ENCODE measurements at places on chromosomes 4 and X.

DNA sequence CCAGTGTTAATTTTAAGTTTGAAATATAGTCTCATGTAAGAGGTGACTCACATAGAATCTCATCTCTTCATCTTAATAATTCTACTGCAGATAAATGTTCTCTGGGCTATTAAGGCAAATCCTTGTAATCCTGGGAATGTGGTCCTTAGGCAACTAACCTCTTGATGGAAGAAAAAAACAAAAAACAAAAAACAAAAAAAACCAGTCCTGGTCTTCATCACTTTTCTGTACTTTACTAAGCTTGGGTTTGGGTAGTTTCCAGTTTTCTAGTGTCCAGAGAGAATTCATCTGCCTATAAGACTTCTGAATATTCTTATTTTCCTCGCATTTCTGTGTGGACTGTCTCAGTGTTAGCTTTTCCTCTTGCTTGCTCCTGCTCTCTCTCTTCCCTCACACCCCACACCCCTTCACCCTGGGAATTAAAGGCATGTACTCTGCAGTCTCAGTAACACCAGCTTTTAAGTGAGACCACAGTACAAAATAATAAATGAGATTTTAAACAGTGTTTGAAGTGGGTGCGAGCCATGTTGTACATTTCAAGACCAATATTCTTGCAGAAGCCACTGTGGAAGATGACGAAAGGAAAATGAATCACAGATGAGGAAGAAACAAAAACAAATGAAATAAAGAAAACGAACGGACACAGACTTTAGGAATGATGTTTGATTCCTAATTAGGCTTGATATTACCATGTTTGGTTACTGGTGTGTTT, 51.7 kb downstream of the HAND2 start:
- no peak for DNase-seq

- DNase-seq: no peak
These were observed 441.7 kb downstream of the ARAP2 start for GRCh38 chr4:35802644-35803043.

- DNase-seq: no peak
These were observed 120.3 kb downstream of the EFHC2 start for GRCh38 chrX:44223150-44223549.

DNA sequence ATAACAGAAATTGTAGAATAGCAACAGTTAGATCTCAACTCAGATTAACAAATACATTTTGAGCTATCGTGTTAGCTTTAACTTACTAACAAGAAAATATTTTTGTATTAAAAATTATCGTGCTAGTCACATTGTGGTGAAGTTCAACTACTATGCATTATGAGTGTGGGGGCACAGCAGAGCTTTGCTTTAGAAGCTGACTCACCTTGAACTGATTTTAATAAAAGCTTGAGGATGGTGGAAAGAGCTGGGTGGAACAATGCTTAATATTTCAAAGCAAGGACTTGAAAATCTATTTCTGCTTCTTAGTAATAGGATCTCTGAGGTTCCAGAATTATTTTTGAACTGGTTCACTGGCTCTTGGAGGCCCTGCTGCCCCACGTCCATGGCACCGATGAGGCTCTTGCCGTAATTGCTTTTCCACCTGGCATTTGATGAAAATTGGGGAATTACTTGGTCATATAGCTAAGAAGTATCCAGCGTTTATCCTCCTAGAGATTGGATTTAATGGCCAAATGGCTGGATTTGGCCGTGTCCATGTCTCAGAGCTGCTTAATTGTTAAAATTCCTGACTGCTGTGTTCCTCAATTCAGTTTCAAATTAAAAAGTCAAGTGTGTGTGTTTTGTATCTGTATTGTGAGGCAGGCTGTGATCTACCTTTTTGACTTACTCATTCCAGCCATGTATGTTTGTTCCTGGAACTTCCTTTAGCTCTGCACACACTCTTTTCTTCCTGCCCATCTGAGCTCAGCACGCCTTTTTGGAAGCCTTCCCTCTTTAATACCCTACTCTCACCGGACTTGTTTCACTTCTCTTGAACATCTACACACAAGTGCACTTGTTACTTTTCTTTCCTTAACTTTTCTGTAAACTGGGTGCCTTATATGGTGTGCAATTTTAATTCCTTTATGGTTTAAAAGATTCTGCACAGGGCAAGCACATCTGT, 66.6 kb upstream of the LIMCH1 start:
- DNase-seq: no peak

DNA sequence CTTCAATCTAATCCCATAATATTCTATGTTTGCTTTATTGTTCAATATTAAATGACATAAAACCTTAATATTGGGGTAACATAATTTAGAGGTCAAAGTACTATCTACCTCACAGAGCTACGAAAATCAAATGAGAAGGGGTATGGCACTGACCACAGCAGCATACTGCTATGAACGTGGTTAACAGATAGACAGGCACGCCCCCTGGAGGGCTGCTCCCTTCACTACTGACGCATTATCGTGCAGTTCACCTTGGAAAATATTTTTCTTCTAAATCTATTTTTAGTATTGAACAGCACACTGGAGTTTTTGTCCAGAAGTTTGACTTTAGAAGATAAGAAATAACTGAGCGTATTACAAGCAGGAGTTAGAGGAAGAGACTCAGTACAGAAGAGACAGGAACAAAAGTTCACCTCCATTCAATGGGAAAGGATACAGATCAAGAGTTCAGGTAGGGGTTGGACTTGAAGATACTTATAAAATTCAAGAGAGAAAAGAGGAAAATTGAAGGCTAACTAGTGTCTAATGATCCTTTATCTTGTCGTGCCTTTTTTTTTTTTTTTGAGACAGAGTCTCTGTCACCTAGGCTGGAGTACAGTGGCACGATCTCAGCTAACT, 22.7 kb downstream of the MAP9 start:
- no peak for DNase-seq

GRCh38 chrX:39850630-39851152, 247.1 kb downstream of the BCOR start:
- DNase-seq: no peak

- DNase-seq: no peak
These were observed 19.7 kb upstream of the FHIP1A start for GRCh38 chr4:151389311-151389710.

DNA sequence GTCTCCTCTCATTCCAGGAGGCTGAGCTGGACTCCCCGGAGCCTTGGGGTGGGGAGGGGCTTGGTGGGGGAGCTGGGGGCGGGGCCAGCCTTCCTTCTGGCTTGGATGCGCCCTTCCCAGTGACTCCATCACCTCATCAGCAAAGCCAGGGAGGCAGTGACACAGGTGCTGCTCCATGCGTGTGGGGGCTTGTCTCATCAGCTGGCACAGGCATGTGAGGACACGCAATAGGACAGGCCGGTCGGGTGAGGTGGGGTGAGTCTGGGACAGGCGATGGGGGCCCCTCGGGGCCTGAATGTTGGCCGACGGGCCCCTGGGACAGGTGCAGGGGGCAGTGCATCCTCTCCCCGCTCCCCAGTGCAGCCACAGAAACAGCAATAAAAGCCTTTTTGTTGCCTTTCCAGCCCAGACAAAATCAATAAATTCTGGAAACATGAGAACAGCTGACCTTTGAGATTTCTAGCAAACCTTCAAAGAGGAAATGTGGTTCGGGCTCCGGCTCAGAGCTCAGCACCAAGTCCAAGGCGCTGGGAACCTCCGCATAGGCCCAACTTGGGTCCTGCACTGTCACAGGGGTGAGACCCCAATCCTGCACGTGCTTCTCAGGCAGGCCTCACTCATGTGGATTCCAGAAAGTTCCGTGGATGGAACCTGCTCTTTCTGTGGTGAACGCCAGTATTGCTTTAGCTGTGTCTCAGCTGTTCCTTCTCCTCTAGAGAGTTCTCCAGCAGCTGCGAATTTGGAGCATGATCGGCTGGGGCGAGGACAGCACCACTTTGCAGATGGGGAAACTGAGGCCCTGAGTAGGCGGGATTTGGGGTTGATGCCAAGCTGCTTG, 18.5 kb downstream of the ADRA2C start:
- DNase-seq: no peak

DNA sequence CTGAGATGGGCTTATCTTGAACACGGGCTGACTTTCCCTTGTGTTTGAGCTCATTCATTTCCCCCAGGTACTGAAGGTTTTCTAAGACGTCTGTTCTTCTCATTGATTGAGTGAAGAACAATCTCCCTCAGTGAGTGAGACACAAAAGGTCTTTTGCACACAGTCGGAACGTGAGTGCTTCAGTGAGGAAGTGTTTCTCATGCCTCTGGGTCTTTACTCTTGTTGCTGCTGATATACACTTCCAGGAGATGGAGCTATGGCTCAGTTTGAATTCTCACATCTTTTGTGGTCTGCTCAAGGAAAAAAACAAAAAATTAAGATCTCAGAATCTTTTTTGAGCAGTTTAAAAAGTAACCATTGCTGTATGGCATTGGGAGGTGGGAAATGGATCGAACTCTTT, 981.9 kb upstream of the TENM3 start:
- no peak for DNase-seq

GRCh38 chr4:24144381-24144780, 254.5 kb upstream of the PPARGC1A start:
- no peak for DNase-seq

GRCh38 chr4:1451106-1451751, 45.0 kb upstream of the NKX1-1 start:
- no peak for DNase-seq

DNA sequence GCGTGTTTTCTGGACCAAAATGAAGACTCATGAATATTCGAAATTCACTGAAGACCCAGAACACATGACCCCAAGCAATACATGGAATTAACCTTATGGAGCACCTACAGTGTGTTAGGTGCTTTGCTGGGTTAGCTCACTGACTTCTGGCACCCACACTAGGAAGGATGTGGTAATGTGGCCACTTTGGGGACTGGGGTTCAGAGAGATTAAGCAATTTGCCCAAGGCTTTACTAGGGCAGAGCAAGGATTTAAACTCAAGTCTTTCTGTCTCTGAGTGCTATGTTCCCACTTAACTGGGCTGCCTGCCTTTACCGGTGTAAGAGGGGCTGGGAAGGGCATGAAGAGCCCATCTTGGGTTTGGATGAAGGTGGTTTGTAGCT, 162.0 kb upstream of the ATP6AP2 start:
- no peak for DNase-seq

GRCh38 chrX:17547658-17548057, 172.7 kb downstream of the NHS start:
- DNase-seq: no peak

DNA sequence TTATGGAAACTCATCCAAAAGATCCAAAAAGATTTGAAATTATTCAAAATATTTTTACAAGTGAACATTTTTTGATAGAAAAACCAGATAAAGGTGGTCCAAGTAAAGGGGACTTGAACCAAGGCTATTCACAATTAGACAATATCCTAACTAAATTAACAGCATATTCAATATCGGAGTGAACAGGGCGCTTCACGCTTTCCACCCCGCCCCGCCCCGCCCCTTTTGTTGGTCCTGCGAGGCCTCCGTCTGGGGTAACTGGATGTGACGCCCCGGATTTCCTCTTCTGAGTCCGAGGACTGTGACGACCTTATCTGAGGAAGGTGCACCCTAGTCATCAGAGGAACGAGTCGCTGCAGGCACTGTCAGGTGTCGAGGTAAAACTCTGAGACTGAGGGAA, at the start of gene MAGEB16:
MAGEB16 (plus strand) TSS at position 301 of the 400 bp plus-strand sequence. CDS start 3,855 bp downstream, outside the sequence.
- no peak for DNase-seq

DNA sequence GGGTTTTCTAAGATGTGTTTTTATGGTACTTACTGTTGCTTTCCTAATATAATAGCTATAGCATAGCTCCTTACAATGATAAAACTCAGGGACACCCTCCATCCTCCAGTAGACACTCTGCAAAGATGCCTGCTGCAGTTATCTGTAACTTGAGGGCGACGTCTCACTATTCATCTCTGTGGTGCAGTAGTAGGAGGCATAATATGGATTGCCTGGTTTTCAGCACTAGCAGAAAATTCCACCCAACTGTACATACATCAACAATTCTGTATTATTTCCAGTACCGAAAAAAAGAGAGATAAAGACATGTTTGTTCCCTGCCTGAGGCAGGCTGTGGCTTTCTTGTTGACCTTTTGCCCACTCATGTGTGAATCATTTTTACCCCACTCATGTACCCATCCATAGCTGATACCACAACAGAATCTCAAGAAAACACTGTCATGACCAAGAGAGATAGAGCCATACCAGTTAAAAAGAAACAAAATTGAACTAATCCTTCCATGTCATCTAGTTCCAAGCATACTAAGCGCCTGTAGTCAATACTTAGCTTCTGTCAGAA, 220.1 kb downstream of the RAB28 start:
- DNase-seq: no peak

DNA sequence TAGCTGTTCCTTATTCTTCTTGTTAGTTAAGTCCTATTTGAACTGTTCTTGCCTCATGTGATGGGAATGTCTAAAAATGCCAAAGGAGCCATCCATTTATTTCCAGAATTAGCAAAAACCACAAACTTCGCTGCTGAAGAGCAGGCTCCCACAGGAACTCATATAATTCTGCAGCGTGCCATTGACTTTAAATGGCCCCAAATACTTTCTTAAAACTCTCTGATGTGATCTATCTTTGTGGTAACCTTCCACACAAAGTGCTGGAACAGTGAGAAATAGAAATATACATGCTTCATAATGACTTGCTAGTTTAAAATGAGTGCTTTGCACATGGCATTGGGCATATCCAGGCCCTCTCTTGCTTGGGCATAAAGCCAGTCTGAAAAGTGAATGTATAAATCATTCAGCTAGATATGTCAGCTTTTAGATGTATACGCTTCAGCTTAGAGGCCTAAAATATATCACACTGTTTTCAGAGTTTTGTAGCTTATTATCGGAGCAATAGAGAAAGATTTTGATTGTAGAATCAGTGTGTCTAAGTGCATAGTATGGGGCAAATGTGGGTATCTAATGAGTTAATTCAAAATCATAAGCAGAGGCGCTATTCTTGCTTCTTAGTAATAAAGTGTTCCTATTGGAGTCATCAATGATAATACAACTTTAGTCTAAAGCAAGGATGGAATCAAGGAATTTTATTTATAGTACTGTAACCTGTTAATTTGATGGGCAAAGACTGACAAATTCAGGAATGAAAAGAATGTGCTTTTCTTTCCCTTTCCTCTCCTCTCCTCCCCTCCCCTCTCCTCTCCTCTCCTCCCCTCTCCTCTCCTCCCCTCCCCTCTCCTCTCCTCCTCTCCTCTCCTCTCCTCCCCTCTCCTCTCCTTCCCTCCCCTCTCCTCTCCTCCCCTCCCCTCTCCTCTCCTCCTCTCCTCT, 392.2 kb upstream of the ZFP42 start:
- DNase-seq: no peak

- DNase-seq: peak; percentile 68
These were observed 29.9 kb downstream of the CLRN2 start for GRCh38 chr4:17544831-17545234.

GRCh38 chr4:45663628-45664081, 460.2 kb downstream of the GABRG1 start:
- no peak for DNase-seq

- no peak for DNase-seq
These were observed 1233.3 kb upstream of the PABPC4L start for GRCh38 chr4:135434936-135435335.

- DNase-seq: no peak
These were observed 85.1 kb upstream of the CTSO start for GRCh38 chr4:156038772-156039171.

DNA sequence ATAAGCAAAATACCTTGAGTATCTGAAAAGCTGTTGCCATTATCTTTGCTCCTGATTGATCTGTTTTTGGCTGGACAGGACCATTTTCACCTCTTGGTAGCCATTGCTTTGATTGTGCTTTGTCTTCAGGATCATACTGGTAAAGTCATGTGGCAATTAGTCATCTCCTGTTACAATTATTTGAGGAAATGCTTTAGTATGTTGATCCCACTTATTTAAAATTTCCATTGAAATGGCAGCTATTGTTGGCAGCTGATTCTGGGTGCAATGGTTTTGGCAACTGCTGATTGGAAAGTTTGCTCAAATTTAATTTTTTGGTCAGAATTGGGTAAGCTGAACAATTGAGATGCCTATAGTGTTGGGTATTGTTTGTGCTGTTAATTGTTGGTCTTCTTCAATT, 238.3 kb upstream of the TLL1 start:
- no peak for DNase-seq

Data from NCI-H1930 (cell line).